NCI-H1694 (cell line): ENCODE measurements at places on chromosomes 12 and 14.
A peak's percentile ranks its signal among the peaks of the same experiment; 100 is the strongest.

DNA sequence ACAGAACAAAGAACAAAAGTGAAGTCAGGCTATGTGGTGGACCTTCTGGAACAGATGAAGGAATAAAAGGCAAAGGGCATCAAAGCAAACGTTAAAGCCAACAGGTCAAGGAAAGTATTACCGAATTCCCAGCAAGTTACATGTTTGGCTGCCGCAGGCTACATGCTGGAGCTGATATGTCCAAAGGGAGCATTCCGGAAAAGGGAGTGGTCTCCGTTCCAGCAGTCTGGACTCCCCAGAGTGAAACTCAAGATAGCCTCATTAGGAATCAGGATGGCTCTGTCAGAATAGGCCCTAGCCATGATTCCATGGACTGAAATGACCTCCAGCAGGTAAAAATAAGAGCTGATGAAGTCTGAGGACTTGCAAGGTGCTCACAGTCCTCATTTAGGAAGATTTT is 379.8 kb upstream of the PRICKLE1 start:
- DNase-seq: no peak

GRCh38 chr12:108409481-108409880 is 70.4 kb upstream of the CMKLR1 start:
- DNase-seq: no peak

DNA sequence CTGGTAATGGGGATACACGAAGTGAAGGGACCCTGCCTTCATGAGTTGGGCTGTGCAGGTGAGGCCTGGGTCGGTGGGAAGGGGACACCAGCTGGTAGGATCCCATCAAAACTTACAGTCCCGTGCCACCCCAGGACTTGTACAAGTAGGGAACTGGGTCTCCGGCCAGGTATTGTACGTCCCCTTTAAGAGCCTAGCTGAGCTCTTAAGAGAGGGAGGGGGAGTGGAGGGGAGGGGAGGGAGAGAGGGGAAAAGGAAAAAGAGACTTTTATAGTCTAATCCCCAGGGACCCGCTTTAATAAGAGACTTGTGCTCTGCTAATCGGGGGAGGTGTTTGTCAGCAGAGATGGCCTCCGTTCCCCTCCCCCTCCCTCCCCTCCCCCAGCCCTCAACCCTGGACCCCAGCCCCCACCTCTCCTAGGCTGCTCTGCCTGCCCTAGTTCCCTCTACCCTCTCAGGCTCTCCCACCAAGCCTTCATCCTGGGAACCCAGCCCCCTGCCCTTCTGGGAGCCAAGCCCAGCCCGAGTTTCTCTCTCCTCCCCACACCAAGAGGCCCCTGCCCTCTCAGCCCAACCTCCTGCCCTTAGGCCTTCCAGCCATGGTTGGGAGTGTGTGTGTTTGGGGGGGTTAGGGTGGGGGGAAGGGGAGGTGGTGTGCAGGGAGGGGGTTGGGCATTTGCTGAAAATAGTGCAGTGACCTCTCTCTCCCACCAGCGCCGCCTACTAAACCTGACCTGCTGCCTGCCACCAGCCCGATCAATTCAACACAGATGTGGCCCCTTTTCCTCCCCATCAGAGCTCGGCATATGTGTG is 2.6 kb downstream of the GDF11 start:
- DNase-seq: no peak

DNA sequence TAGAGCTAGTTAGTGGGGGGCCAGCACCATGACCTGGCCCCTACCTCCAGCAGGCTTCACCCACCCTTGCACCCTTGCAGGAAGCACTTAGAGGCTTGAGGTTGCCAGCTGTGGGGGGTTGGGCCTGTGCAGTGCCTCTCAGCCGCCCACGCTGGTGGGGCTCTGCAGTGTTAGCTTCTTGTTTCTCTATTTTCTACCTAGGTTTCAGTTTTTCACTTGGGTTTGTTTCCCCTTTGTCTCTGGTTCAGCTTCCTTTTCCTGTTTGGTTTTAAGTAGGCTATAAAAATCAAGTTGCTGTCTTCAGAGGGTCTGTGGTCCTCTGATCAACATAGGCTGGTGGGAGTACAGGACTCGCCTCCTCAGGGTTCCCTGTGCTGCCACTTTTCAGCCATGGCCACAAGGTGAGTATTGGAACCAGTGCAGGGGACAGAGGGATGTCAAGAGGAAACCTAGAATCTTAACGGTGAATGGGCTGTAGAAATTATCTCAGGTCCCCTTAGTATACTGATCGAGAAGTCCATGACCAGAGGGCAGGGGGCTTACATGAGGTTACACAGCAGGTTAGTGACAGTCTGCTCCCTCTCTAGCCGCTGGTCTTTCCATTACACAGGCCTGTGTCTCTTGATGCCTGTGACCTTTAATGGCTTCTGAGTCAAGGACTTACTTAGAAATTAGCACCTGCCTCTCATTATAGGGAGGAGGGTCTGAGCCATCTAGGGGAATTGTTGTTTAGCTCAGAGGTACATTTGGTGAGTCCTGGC is at the start of gene EVL:
EVL (plus strand) TSS at position 312 of the 761 bp plus-strand sequence; CDS start at position 391, 79 bp downstream.
- no peak for DNase-seq

GRCh38 chr14:106286697-106287290 is 760.4 kb downstream of the TMEM121 start:
- DNase-seq: no peak

GRCh38 chr12:13864081-13864673 is 117.2 kb downstream of the GRIN2B start:
- peak; percentile 81 for DNase-seq

- DNase-seq: no peak
Measured at GRCh38 chr14:24254630-24255392, 8.2 kb downstream of the TGM1 start.

DNA sequence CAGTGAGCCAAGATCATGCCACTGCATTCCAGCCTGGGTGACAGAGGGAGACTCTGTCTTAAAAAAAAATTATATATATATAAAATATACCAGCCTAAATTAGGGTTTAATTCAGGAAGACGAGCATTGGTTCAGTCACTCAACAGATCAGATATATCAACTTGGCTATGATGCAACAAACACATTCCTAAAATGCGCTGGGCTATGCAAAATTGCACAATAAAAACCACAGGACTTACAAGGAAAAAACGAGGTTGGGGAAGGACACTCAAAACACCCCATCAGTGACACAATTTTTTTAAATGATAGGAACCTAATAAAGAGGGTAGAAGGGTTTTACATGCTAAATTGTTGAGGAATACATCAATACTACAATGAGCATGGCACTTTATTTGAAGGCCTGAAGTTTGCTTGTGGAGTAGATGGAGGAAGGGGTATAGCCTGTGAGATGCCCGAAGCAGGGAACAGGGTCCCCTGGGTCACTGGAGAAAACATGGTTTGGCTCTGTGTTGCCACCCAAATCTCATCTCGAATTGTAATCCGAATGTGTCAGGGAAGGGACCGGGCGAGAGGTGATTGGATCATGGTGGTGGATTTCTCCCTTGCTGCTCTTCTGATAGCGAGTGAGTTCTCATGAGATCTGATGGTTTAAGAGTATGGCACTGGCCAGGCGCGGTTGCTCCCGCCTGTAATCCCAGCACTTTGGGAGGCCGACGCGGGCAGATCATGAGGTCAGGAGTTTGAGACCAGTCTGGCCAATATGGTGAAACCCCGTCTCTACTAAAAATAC is 71.2 kb downstream of the TNFAIP2 start:
- DNase-seq: no peak
